Colonic mucosa (tissue), 4 donors: ENCODE measurements at places on chromosomes 5 and 9.

- DNase-seq: no peak
Measured at GRCh38 chr5:139064613-139065012, 133.6 kb downstream of the SIL1 start.

GRCh38 chr9:109934136-109934856 lies 154.3 kb downstream of the PALM2AKAP2 start:
- DNase-seq: no peak

DNA sequence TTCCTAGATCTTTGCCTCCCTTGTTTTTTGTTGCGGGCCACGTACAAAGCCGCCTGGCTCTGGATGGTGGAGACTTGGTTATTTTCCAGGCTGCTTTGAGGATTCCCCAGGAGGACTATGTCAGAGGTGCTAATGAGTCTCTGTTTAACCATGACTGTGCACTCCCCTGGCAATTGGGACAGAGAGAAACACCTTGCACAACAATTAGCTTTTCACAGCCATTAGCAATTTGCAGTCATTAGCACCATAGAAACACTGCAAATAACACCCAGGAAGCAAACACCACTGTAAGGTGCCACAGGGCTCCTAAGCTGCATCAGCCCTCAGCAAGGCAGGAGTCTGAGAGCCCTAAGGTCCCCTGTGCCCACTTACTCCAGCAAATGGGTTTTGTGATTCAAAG lies 201.0 kb upstream of the VLDLR start:
- no peak for DNase-seq

DNA sequence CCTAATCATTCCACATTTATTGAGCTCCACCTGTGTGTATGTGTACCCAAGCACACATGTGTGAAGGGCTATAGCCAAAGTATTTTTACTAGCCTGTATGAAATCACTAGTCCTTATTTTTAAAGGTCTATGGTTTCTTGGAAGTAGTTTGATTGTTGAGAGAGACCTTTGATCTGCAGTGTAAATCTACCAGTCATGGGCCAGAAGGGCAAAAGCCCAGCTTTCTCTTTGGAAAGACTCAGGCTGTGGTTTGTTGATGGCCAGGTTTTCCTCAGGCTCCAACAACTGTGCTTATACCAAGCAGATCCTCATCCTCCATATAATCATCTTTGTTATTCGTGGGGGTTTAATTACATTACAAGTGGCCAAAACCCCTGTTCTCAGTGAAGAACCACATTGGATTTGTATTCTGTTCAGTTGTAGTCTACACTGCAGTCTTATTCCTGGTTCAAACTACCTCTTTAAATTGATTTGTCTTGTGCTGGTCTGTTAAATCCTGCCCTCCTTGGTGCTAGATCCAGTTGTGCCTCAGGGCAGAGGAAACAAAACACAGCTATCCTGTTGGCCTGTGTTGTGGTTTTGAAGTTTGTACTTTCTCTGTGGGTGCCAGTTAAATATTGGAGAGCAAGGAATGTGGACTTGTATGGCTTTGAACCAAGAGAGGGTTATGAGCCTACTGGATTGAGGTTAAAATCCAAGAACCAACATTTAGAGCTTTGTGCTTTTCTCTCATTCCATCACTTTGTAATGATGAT lies 13.3 kb downstream of the CDC26 start:
- DNase-seq: no peak

DNA sequence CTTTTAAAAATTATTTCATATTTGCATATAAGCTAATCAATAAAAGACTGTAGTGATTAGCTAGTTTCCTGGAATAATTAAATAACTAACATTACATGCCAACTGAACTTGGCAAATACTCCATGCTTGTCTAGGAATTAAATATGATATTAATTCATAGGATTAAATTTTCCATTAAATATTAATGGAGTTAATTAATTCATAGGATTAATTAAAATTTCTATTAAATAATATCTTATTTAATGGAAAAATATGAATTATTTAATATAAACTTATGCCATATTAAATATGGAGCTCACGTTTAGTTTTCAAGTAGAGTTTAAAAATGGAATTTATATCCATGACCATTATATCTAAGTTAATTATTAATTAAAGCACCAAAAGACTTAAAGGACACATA lies 517.8 kb upstream of the DAB2 start:
- DNase-seq: no peak

GRCh38 chr9:70940605-70941004 lies 180.8 kb downstream of the TRPM3 start:
- DNase-seq: no peak

- DNase-seq: no peak
Measured at GRCh38 chr5:160445132-160445531, 23.5 kb downstream of the PTTG1 start.

- DNase-seq: no peak
Measured at GRCh38 chr9:104911032-104911607, 16.8 kb downstream of the ABCA1 start.

DNA sequence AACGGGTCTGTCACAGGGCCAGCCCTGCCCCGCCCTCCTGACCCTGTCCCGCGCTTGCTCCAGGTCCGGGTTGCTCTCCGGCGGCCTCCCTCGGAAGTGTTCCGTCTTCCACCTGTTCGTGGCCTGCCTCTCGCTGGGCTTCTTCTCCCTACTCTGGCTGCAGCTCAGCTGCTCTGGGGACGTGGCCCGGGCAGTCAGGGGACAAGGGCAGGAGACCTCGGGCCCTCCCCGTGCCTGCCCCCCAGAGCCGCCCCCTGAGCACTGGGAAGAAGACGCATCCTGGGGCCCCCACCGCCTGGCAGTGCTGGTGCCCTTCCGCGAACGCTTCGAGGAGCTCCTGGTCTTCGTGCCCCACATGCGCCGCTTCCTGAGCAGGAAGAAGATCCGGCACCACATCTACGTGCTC lies 4.2 kb downstream of the B4GALT7 start:
- DNase-seq: no peak

DNA sequence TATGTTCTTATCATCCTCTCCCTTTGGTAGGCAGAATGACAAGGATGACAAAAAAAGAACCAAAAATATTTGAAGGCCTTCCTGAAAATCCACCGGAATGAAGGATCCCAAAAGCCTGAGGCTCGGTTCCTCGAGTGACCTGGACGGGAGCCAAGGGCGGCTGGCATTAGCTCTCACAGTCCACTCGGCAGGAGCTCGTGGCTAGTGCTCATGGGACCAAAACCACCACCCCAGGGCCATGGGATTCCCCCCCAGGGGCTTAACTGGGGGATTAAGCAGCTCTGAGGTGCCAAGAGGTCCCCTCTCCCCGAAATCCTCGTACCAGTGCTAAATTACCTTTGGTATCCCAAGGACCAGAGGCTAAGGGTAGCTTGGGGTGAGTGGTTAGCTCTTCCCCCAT lies 586 bp upstream of the PDZD2 start:
- DNase-seq: no peak

GRCh38 chr5:139848508-139849100 lies 53.0 kb downstream of the PSD2 start:
- no peak for DNase-seq

GRCh38 chr5:12019306-12019705 lies 115.1 kb upstream of the CTNND2 start:
- no peak for DNase-seq

GRCh38 chr5:128258372-128258771 lies 174.8 kb downstream of the SLC12A2 start:
- DNase-seq: no peak

- no peak for DNase-seq
Measured at GRCh38 chr5:117195076-117195475, 620.5 kb upstream of the SEMA6A start.

DNA sequence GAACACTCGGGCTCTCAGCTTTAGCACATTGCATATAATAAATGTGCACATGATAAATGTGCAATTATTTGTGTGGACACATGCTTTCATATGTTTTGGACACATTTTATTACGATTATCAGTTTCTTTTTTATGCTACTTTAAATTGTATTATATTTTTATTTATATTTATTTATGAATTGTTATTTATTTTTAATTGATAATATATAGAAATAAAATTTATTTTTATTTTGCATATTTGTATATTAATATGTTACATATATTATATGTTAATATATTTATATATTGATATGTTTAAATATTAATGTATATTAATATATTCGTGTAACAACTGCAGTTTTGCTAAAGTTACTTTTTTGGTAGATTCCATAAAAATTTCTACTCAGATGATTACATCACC lies 454.8 kb upstream of the CDH10 start:
- no peak for DNase-seq

DNA sequence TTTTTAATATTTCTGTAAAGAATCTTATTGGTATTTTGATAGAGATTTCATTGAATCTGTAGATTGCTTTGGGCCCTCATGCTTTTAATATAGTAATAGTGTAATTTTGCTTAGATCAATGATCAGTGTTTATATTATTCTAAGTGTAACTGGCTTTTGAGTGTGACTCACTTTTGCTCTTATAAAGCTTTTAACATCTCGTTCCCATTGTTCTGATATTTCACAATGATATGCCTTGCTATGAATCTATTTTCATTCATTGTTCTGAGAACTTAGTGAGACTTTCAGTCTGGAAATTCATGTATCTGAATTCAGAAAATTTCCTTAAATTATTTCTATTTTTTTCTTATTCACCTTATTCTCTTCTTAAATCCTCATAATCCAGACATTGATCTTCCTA lies 13.5 kb upstream of the MAMDC2 start:
- DNase-seq: no peak

DNA sequence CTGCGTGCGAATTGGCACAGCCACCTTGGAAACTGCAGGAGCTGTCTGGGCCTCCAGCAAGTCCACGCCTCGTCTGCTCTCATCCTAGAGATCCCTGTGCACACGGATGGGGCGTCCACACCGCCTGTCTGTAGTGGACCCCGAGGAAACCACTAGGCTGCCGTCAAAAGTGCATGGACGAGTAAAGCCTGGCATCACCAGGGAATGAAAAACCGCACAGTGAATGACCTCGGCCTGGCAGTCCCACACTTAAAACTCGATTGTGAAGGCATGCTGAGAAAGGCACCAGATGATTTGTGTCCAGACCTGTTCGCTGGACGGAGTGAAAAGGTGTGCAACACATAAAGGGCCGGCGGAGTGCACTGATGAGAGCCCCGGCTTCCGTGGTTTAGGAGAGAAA lies 50.8 kb downstream of the MRPL36 start:
- DNase-seq: no peak

- no peak for DNase-seq
Measured at GRCh38 chr5:2001300-2001699, 118.6 kb upstream of the IRX4 start.

DNA sequence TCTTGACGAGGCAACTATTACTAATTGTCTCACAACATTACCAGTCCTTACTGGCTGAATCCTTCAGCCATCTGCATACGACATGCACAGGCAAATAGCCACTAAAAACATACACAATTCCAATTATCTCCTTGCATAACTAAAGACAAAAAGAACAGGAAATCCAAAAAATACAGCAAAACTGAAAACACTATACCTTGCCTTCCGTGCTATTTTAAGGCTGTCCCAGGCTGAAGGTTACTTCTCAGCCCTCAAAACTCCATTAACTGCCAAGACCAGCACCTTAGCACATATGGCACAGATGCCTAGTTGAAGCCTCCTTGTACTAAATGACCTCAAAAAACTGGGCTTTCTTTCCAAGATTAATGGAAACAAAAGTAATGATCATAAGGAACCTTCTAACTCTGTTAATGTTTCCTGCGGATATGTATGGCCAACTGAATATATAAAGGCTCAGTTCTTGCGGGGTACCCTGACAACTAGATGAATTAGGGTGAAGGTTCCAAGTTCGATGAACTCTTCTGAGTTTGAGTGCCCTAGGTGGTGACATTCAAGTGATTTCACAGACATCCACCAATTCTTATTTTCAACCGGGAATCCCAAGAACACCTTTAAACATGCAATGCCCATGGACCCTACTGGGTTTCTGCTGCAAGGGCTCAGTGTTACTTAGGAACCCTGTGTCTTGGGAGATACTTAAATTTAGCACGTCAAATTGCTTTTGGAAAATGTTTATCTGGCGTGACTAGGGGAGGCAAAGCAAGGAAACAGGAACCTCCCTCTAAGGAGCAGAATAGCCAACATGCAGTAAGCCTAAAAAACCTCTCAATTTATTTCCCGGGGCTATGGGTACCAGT lies 455.3 kb downstream of the RAB3C start:
- no peak for DNase-seq

- peak; percentile 49 for DNase-seq
Measured at GRCh38 chr9:137224830-137225694, at the start of gene CYSRT1. Gene CYSRT1 (plus strand): TSS chr9:137225174. CDS start chr9:137225622, 448 bp downstream.

- no peak for DNase-seq
Measured at GRCh38 chr5:27216367-27216950, 178.1 kb upstream of the CDH9 start.

DNA sequence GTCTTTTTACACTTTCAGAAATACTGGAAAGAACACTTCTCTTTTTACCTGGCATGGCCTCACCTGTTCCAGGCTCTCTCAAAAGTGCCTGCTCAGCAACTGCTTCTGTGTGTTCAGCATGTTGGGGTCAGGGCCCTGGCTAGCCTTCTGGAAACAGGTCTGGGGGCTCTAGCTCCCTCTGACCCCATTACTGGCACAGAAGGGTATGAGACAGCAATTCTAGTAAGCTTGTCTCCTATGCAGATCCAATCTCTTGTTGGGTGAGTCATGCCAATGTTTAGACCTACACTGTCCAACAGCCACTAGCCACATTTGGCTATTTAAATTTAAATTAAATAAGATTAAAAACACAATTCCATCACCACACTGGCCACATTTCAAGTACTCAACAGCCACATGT lies 80.8 kb downstream of the MAPKAP1 start:
- no peak for DNase-seq

GRCh38 chr5:137622850-137623249 lies 113.0 kb downstream of the KLHL3 start:
- no peak for DNase-seq

- DNase-seq: no peak
Measured at GRCh38 chr9:131053896-131054295, 42.4 kb upstream of the AIF1L start.

- no peak for DNase-seq
Measured at GRCh38 chr9:132348676-132349075, 6.1 kb downstream of the SETX start.

- no peak for DNase-seq
Measured at GRCh38 chr5:10669983-10670382, 91.1 kb downstream of the DAP start.

- no peak for DNase-seq
Measured at GRCh38 chr5:94908889-94909480, 290.5 kb downstream of the SLF1 start.

- peak; percentile 76 for DNase-seq
Measured at GRCh38 chr9:127979333-127980059, 1.3 kb downstream of the EEIG1 start.

DNA sequence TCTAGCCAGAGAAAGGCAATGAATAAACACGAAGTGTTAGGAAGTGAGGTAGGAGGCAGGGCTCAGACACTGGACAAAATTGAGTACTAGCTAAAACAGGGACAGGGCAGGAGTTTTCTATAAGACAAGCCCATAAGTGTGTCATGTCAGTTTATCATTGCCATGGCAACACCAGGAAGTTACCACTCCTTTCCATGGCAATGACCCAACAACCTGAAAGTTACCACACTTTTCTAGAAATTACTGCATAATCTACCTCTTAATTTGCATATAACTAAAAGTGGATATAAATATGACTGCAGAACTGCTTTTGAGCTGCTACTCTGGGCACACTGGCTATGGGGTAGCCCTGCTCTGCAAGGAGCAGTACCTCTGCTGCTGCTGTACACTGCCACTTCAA lies 442.5 kb upstream of the COX7C start:
- DNase-seq: no peak
